Diencephalon (tissue), 1 donor: ENCODE measurements at places on chromosomes 6 and 20. TPM values are rescaled to one million over a fixed set of nuclear protein-coding genes. Genes with fewer than 3 reads are reported as not detected.

Gene PRDM13
- total RNA-seq: 0.46 TPM

Gene PRL
- 0.23 TPM for total RNA-seq

Gene AIF1
- total RNA-seq: 22.6 TPM

Gene ALDH5A1
- total RNA-seq: 43.6 TPM

Gene NKX2-2
- 3.5 TPM for total RNA-seq

Gene SIRPG
- not detected for total RNA-seq

Gene CCHCR1
- 13.4 TPM for total RNA-seq

Gene AHCY
- total RNA-seq: 58.6 TPM

Gene HLA-DMB
- 2.3 TPM for total RNA-seq

Gene BPIFB2
- total RNA-seq: not detected

Gene SLC9A8
- 10.4 TPM for total RNA-seq

Gene SRSF12
- total RNA-seq: 45.0 TPM

Gene SESN1
- 34.8 TPM for total RNA-seq

Gene RAD21L1
- total RNA-seq: not detected

Gene GSTA3
- total RNA-seq: 0.69 TPM

Gene RIPPLY2
- total RNA-seq: 7.8 TPM

Gene CLIC5
- total RNA-seq: 6.9 TPM

Gene NR2E1
- 11.1 TPM for total RNA-seq

Gene VNN1
- not detected for total RNA-seq

Gene MCCD1
- not detected for total RNA-seq

Gene HFE
- 1.6 TPM for total RNA-seq

Gene TEAD3
- total RNA-seq: 0.23 TPM

Gene MATN4
- 4.8 TPM for total RNA-seq

Gene AGER
- 0.92 TPM for total RNA-seq

Gene DOK5
- 26.8 TPM for total RNA-seq

Gene TSPYL4
- 104 TPM for total RNA-seq

Gene PDE7B
- total RNA-seq: 27.5 TPM

Gene FLRT3
- 45.4 TPM for total RNA-seq

Gene BTN1A1
- total RNA-seq: not detected

Gene CPXM1
- total RNA-seq: 12.0 TPM

Gene KHDC1
- total RNA-seq: 7.8 TPM

Gene EPPIN
- not detected for total RNA-seq

Gene RALGAPB
- 49.6 TPM for total RNA-seq

Gene TOX2
- total RNA-seq: 5.1 TPM

Gene FAM209B
- not detected for total RNA-seq

Gene MDFI
- 21.7 TPM for total RNA-seq

Gene AK9
- 54.7 TPM for total RNA-seq

Gene IDH3B
- 69.7 TPM for total RNA-seq

Gene ELOVL2
- total RNA-seq: 35.3 TPM

Gene C6orf58
- total RNA-seq: 1.2 TPM

Gene OCSTAMP
- total RNA-seq: not detected

Gene ADGB
- total RNA-seq: 2.5 TPM

Gene PPP1R3G
- total RNA-seq: 3.7 TPM

Gene TBCC
- total RNA-seq: 45.9 TPM

Gene SMAP1
- total RNA-seq: 82.6 TPM

Gene ZNF184
- total RNA-seq: 22.8 TPM
